ENCODE measurements at places on chromosomes 13 and 19. TPM values are rescaled to one million over a fixed set of nuclear protein-coding genes. Genes with fewer than 3 reads are reported as not detected.
A peak's percentile ranks its signal among the peaks of the same experiment; 100 is the strongest.

GRCh38 chr19:46192992-46193650 is 36.4 kb upstream of the IGFL1 start:
- H3K4me3 ChIP-seq, result no peak overlapping the region
- no peak for DNase-seq
- no peak overlapping the region for H3K27ac ChIP-seq
- H3K36me3 ChIP-seq, result no peaks in the 10 kb centered on the region
- peaks cover 25% of the 10 kb centered on the region for H3K27me3 ChIP-seq
- H3K4me1 ChIP-seq, result no peaks in the 10 kb centered on the region

- H3K36me3 ChIP-seq, result no peaks in the 10 kb centered on the region
- DNase-seq, result peak; percentile 55
- peaks cover 33% of the 10 kb centered on the region for H3K27me3 ChIP-seq
Observed at GRCh38 chr19:49149652-49150105, 5.5 kb downstream of the HRC start.

DNA sequence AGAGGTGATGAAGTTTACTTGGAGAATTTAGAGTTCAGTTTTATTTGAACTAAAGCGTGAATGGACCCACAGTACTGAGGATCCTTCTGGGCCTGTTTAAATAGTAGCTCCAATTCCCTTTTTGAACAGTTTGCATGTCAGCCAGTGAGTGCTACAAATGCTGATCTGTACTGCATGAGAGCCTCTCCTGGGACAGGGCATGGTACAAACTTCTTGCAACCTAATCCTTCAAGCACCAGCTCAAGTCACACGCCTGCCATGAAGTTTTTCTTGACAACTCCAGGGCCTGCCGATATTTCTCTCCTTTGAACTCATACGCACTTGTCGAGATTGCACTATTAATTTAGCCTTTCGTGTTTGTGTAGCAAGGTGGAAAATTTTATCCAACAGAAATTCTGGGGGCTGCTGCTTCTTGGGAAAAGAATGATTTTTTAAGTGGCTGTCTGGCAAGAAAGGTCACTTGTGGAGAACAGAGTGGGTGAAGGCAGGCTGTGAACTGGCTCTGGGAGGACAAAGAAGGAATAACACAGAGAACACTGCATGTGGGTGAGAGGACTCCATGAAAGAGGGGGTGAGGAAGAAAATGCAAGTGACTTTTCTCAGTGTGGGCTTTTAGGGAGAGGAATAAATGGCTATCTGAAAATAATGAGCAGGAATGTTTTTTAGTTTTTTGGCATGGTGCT is 192.5 kb downstream of the NDFIP2 start:
- H3K4me3 ChIP-seq, result no peak overlapping the region
- no peaks in the 10 kb centered on the region for H3K27me3 ChIP-seq
- no peak for DNase-seq
- no peaks in the 10 kb centered on the region for H3K36me3 ChIP-seq

DNA sequence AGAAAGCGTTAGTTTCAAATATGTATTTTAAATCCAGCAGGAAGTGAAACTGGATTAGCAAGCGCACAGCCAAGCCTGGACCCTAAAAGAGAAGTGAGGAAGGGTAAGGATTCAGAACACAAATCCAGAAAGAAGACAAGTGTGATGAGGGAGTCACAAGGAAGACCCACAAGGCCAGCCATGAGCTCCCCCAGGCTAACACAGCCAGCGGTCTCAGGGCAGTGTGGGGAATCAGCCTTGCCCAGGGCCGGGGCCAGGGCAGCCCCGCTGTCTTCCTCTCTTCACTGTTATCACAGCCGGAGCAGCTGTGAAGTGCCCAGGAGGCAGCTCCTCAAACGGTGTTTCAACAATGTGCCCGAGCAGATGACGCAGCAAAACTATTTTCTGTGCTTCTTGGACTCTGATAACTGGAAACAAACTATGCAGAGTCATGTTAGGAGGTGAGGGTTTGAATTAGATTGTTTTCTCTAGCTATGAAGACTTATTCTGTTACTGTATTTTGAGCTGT is 12.2 kb upstream of the CDC16 start:
- no peaks in the 10 kb centered on the region for H3K27me3 ChIP-seq
- no peak overlapping the region for H3K27ac ChIP-seq
- no peaks in the 10 kb centered on the region for H3K4me1 ChIP-seq
- H3K36me3 ChIP-seq, result no peaks in the 10 kb centered on the region

GRCh38 chr13:37752146-37752545 is 117.4 kb downstream of the TRPC4 start:
- H3K27ac ChIP-seq, result no peak overlapping the region
- no peaks in the 10 kb centered on the region for H3K27me3 ChIP-seq
- H3K4me1 ChIP-seq, result no peaks in the 10 kb centered on the region
- no peak for DNase-seq

DNA sequence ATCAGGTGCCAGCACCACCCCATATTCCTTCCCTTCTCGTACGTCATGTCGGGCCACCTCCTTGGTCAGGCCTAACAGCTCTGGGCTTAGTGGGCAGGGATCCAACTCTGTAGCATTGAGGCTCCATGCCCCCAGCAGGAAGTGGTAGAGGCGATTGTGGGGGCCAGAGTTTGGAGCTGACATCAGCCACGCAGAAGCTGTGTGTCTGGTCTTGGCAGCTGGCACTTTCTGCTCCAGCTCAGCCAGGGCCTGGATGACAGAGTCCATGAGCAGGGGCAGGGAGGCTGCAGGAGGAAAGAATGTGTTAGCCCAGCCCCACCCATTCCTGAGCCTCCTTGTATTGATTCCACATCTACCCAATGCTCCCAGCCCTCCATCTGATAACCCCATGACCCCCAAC is 3.0 kb downstream of the PGLYRP2 start:
- no peaks in the 10 kb centered on the region for H3K36me3 ChIP-seq
- DNase-seq, result no peak
- peaks cover 11% of the 10 kb centered on the region for H3K27me3 ChIP-seq
- H3K4me3 ChIP-seq, result no peak overlapping the region
- no peak overlapping the region for H3K27ac ChIP-seq
- no peaks in the 10 kb centered on the region for H3K4me1 ChIP-seq

GRCh38 chr19:13833330-13834243 is 38.3 kb downstream of the ZSWIM4 start:
- no peaks in the 10 kb centered on the region for H3K27me3 ChIP-seq
- peak; percentile 93 for DNase-seq
- H3K27ac ChIP-seq, result peak overlapping the region; percentile 71
- H3K4me1 ChIP-seq, result peaks cover 47% of the 10 kb centered on the region
- H3K36me3 ChIP-seq, result peaks cover 2% of the 10 kb centered on the region

- no peak for DNase-seq
- no peak overlapping the region for H3K4me3 ChIP-seq
- no peak overlapping the region for H3K27ac ChIP-seq
- H3K36me3 ChIP-seq, result no peaks in the 10 kb centered on the region
- peaks cover 44% of the 10 kb centered on the region for H3K4me1 ChIP-seq
- no peaks in the 10 kb centered on the region for H3K27me3 ChIP-seq
Observed at GRCh38 chr19:55440411-55441105, 2.5 kb downstream of the SHISA7 start.

DNA sequence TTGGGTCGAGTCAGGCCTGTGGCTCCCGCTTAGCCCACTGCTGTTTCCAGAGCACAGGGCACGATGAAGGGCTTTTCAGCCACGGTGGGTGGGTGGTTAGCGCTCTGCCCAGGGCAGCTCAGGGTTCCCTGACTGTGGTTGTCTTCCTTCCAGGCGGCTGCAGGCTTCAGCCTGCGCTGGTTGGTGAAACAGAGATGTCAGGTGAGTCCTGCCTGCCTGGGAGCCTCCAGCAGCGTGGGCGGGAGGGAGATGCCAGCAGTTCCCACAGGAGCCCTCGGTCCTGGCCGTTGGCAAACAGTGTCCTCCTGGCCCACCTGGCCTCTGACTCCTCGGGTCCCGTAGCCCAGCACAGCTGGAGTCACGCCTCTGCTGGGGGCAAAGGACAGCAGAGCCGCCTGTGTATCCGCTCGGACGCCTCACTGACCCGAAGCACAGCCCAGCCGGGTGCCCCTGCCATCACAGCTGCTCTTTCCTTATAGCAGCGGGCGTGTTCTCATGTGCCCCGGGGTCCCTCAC is 9.7 kb downstream of the ADAT3 start:
- peaks cover under 1% of the 10 kb centered on the region for H3K4me1 ChIP-seq
- H3K27ac ChIP-seq, result no peak overlapping the region
- no peak overlapping the region for H3K4me3 ChIP-seq
- no peaks in the 10 kb centered on the region for H3K27me3 ChIP-seq
- DNase-seq, result no peak

DNA sequence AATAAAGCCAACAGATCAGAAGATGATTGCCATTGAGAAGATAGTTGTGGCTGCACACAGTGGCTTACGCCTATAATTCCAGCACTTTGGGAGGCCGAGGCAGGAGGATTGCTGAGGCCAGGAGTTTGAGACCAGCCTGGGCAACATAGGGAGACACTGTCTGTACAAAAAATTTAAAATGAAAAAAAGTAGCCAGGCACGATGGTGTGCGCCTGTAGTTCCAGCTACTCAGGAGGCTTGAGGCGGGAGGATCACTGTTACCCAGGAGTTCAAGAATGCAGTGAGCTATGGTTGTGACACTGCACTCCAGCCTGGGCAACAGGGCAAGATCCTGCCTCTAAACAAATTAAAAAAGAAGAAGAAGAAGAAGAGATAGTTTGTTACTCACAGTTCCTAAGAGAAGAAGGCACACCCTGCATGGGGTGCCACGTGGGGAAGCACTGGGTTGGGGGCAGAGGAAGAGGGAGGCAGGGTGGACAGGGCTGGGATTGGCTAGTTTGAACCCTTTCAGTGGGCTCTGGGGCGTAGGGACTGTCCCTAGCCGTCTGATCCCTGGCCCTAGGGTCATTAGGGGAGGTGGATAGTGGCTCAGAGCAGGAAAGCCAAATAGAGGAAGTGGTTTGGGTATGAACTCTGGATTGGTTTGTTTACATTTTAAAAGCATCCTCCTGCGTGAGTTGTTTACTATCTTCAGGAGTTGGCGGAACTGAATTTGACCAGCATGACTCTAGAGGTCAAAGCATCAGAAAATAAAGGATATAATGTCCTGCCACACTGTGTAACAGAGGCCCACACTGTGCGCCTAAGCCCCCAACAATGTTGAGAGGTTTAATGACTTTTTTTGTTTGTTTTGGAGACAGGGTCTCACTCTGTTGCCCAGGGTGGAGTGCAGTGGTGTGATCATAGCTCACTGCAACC is 60.5 kb upstream of the MEDAG start:
- H3K27me3 ChIP-seq, result no peaks in the 10 kb centered on the region
- no peak for DNase-seq
- H3K4me1 ChIP-seq, result peaks cover 18% of the 10 kb centered on the region
- no peak overlapping the region for H3K4me3 ChIP-seq
- no peak overlapping the region for H3K27ac ChIP-seq

- no peaks in the 10 kb centered on the region for H3K4me1 ChIP-seq
- no peaks in the 10 kb centered on the region for H3K27me3 ChIP-seq
- H3K4me3 ChIP-seq, result no peak overlapping the region
- no peak for DNase-seq
Observed at GRCh38 chr13:95607366-95607765, 37.1 kb downstream of the DZIP1 start.

DNA sequence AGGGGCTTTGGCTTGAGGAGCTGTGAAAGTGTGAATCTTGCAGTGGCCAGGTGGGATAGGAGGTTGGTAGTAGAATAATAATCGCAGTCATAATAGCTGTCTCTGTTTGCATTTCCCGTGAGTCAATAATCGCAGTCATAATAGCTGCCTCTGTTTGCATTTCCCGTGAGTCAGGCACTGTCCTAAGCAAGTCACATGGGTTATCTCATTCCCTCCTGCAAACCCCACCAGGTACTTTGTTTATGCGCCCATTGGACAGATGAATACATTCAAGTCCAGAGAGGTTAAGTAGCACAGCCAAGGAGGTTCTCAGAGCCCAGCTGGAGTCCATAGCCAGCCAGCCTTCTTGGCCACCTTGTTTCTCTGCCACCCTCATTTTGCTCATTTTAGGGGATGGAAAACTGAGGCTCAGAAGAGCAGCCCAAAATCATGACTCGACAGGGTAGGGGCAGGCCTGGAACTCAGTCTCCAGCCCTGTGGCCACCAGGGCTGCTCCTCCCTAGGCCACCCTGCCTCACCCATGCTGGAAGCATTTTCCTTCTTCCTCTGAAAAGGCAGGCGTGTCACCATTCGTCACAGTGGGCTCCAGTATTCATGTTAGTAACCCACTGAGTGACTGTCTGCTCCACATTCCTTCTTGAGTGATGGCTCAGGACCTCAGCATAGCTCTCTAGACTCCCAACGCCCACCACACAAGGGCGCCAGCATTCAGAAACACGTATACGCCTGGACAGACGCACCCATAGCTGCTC is 206.2 kb downstream of the URI1 start:
- H3K27ac ChIP-seq, result no peak overlapping the region
- no peak overlapping the region for H3K4me3 ChIP-seq
- peaks cover 6% of the 10 kb centered on the region for H3K4me1 ChIP-seq
- no peaks in the 10 kb centered on the region for H3K36me3 ChIP-seq

DNA sequence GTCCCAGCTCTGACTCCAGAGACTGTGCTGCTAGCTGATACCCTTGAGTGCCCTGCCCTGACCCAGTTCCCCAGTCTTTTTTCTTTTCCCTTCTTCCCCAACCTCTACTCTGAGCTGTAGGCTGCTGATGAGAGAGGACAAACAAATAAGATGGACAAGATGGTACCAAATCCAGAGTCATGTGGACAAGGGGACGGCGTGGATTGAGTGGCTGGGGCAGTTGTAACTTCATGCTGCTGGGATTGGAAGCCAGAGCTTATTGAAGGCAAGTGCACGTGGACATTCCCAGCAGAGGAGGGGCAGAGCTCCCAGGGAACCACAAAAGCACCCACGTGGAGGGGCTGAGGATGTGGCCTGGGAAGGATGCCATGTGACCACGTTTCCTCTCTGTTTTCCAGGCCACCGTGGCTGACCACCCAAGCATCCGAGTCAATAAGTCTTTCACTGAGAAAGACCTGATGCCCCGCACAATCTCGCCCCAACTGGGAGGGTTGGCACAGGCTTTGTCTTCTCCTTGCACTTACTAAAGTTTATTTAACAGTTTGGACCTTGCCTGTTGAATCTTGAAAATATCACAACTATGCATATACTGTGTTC is 323.3 kb upstream of the ZNF507 start:
- no peak for DNase-seq
- H3K36me3 ChIP-seq, result no peaks in the 10 kb centered on the region
- H3K27me3 ChIP-seq, result no peaks in the 10 kb centered on the region
- no peaks in the 10 kb centered on the region for H3K4me1 ChIP-seq
- H3K4me3 ChIP-seq, result no peak overlapping the region

The CNN1 gene
- total RNA-seq, result 21.3 TPM

The LILRA6 gene
- total RNA-seq, result 10.2 TPM

The LRFN3 gene
- 11.0 TPM for total RNA-seq

The MCF2L gene
- total RNA-seq, result 34.3 TPM

The ELL gene
- total RNA-seq, result 17.9 TPM

The ISOC2 gene
- 80.4 TPM for total RNA-seq

The KLK14 gene
- not detected for total RNA-seq

The PDCD2L gene
- 9.8 TPM for total RNA-seq

The SLC17A7 gene
- total RNA-seq, result 7.1 TPM

The RFXAP gene
- 12.9 TPM for total RNA-seq

The DCLK1 gene
- 37.4 TPM for total RNA-seq

The ZNF493 gene
- total RNA-seq, result 41.0 TPM

Measured in tibial nerve (tissue), 4 donors.